Kasumi-1 (cell line): ENCODE measurements at places on chromosomes 12 and 14.

DNA sequence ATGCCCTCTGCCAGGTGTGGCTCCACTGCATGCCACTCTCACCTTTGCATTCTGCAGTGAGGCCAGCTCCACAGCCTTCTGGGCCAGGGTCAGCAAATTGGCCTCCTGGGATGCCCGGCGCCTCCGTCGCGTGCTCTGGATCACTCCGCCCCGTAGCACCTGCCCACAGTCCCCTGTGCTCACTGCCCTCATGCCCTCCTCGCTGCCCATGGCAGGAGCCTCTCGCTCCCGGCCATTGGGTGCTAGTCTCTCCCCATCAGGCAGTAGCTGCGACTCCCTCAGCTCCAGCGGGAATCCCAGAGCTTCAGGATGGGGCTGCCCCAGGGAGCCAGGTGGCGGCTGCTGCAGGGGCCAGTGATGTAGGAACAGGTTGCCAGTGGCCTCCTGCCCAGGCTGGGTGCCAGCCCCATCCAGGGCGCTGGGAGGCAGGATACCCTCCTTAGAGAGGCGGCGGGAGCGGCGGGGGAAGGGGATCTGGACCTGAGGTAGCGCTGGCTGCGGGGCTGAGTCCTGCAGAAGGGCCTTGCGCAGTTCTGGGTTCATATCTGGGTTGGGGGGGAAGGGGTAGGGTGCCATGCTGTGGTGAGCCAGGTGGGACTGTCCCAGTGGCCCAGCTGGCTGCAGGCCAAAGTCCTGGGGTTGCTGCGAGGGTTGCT lies 24.5 kb upstream of the PNMA1 start:
- DNase-seq: no peak

GRCh38 chr14:35034440-35034833 lies 11.6 kb upstream of the FAM177A1 start:
- no peak for DNase-seq

- DNase-seq: no peak
Observed at GRCh38 chr14:65731933-65732506, 319.5 kb downstream of the FUT8 start.

- DNase-seq: no peak
Observed at GRCh38 chr12:120760349-120761254, 35.0 kb downstream of the ACADS start.

GRCh38 chr12:90126125-90126524 lies 417.5 kb upstream of the ATP2B1 start:
- no peak for DNase-seq

- no peak for DNase-seq
Observed at GRCh38 chr12:21865846-21866245, 75.4 kb downstream of the ABCC9 start.

DNA sequence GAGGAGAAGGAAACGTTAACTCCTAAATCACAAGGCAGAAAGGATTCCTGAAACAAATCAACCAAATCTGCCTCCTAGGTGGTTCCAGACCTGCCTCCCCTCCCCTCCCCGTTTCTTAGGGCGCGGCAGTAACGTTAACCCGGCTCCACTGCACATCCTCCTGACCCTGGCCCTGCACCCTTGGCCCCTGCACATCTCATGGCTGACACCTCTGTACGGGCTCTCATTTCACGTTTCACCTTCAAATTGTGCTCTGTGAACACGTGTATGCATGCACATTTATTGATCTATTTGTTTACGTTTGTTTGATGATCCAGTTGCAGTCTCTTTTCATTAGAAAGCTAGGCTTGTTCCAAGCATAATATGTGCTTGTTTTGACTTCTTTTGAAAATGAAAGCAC lies 358.1 kb downstream of the ADGRD1 start:
- no peak for DNase-seq

- DNase-seq: no peak
Observed at GRCh38 chr12:114963846-114964245, 279.9 kb upstream of the TBX3 start.

DNA sequence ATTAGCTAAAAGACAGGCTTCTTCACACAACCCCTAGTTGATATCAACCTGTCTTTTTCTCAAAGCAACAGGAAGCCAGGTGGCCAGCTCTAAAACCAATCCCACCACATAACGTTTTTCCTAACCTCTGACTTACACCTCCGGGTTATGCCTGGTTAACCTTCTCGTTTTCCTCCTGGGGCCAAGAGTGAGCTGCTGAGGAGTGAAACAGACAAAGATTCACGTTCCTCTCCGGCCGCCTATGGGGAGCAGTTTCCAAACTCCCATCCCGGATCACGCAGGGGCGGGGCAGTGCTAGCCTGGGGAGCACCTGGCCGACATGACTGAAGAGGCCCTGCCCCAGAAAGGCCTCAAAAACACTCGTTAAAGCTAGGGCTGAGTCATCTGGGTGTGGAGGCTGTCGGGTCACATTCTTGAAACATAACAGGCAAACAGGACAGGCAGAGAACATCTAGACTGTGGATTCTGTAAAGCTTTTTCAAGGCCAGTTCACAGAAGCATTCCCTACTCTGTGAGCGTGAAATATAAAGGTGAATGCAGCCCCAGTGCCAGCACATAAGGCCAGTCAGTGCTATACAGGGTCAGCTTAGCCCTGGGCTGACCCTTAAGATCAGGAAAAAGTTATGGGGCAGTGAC lies 25.9 kb upstream of the LGALS3 start:
- DNase-seq: no peak

- no peak for DNase-seq
Observed at GRCh38 chr14:20971705-20972021, 16.4 kb downstream of the RNASE2 start.

- DNase-seq: peak; percentile 69
Observed at GRCh38 chr12:50174971-50175715, 8.0 kb upstream of the CERS5 start.

GRCh38 chr12:102343361-102344121 lies 136.8 kb downstream of the IGF1 start:
- DNase-seq: no peak

- peak; percentile 55 for DNase-seq
Observed at GRCh38 chr14:75283833-75284563, 5.4 kb downstream of the FOS start.

GRCh38 chr12:29072631-29073030 lies 76.4 kb upstream of the FAR2 start:
- DNase-seq: no peak

DNA sequence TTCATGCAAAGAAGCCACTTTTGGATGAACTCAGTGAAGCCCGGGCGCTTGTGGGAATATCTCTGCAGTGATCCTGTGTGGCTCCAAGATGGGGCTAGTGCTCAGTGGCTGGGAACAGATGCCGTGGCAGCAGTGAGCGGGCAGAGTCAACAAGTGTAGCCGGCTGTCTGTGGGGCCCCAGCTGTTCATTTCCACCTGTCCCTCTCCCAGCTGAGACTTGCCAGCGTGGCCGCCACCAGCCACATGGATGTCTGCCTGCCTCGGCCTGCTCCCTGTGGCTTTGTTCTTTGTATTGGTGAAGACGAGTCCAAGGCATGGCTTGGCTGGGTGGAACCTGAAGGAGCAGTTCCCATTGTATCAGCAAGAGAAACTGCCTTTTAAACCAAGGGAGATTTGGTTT lies 77.3 kb downstream of the NOS1 start:
- DNase-seq: no peak
